CD4-positive, alpha-beta T cell treated with Interleukin-15 for 4 hours (primary cell): ENCODE measurements at places on chromosomes 5 and 9.
A peak's percentile ranks its signal among the peaks of the same experiment; 100 is the strongest.

- DNase-seq = no peak
These were observed 25.1 kb downstream of the ERGIC1 start for GRCh38 chr5:172858990-172859811.

GRCh38 chr9:36676778-36677485 is 104.2 kb downstream of the MELK start:
- no peak for DNase-seq

GRCh38 chr5:139961435-139962157 is 81.5 kb downstream of the NRG2 start:
- no peak for DNase-seq

DNA sequence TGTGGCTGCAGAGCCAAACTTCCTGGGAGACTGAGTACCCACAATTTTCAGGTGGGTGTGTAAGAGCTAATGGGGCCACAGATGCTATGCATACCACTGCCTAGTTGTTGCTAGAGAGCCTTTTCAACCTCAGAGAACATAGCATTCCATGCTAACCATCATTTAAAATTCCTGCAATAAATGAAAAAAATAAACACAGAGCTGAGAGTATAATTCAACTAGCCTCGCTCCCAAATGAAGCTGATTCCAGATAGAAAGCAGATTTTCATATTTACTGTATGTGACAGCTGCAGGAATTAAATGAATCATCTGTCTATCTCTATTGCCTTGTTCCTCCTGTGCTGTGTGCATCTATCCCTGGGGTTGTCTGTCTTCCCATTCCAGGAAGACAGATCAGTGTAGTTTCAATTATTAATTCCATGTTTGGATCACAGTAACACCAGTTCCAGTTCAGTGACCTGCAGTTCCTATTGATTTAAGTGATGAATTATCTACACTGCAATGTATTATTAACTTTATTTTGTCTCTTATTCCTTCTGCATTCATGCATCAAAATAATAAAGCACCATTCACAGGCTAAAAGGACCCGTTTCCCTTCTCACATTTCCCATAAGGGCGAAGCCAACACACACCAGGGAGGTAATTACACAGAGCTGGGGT is 324.5 kb downstream of the SLIT3 start:
- DNase-seq = no peak

DNA sequence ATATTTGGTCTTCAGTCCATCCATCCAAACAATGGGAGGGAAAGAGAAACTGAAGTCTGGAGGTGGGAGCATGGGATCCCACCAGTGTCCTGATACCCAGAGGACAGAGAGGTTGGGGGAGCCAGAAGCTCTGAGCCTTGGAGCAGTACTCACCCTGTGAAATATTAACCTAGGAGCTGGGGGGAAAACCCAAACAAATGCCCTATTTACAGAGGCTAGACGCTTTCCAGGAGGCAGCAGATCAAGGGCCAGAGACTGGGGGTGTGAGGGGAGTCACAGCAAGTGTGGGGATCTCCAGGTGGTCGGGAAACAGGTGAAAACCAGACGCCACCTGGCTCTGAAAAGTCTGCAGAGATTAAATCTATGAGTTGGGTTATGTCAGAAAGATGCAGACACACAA is 6.2 kb downstream of the ZER1 start:
- no peak for DNase-seq

GRCh38 chr5:132971483-132972435 is 8.3 kb upstream of the AFF4 start:
- DNase-seq = no peak

DNA sequence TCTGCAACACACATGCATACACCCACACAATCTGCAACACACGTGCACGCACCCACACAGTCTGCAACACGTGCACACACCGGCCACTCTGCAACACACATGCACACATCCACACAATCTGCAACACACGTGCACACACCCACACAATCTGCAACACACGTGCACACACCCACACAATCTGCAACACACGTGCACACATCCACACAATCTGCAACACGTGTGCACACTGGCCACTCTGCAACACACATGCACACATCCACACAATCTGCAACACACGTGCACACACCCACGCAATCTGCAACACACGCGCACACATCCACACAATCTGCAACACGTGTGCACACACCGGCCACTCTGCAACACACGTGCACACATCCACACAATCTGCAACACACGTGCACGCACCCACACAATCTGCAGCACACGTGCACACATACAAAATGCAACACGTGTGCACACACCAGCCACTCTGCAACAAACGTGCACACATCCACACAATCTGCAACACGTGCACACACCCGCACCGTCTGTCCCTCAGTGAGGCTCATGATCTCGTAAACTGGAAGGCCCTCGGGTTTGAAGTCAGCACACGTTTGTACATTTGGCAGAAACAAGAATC is 18.4 kb downstream of the PLEKHG4B start:
- DNase-seq = no peak

- no peak for DNase-seq
These were observed 1817.2 kb upstream of the CDH9 start for GRCh38 chr5:28855626-28856025.

DNA sequence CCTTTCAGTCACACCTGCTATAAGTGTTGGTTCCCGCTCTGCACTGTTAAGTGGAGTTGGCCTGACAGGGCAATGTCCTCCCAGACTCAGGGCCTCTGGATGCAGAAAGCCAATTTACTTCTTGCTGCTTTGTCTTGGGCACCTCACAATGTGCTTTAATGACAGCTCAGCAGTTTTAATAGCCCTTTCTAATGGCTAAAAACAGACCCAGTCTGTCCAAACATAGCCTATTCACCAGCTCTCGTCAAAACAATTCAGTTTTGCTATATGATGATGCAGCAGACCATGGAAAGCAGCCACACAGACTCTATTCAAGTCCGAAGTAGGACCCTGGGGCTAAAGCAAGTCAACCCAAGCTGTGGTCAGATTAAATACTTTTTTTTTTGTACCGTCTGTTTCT is 529.1 kb upstream of the SEMA6A start:
- no peak for DNase-seq

DNA sequence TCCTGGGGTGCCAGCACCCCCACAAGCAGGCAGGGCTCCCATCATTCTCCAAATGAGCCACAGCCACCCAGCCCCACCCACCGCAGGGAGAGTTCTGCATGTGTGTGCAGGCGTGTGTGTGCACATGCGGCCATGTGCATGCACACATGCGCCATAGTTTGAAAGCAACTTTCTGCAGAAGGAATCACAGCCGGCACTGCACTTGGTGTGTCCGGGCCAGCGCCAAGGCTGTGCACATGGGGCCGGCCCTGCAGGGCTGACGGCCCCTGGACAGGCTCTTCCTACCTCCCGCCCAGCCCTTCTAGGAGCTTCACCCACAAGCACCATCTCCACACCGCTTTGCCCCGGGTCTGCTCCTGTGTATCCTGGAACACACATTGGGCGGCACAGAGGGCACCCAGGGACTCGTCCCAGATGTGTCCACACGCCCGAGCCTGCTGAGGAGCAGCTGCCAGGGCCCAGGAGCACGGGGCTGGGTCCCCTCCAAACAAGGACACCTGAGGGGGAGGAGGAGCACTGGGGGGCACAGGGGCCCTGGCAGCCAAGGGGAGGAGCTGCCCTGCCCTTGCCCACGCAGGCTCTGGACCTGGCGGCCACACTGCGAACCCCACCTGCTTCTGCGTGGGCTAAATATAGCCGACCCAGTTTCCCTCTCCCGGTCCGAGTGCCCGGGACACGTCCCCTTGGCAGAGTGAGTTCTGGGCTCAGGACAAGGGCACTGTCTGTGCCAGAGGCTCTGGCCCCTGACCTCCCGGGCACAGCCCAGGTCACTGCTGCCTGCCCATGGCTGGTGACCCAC is 19.1 kb downstream of the TPPP start:
- DNase-seq = no peak

- no peak for DNase-seq
These were observed 106.1 kb downstream of the SH3TC2 start for GRCh38 chr5:148956477-148957385.

- DNase-seq = peak; percentile 50
These were observed 42.1 kb upstream of the STXBP1 start for GRCh38 chr9:127569886-127570401.

DNA sequence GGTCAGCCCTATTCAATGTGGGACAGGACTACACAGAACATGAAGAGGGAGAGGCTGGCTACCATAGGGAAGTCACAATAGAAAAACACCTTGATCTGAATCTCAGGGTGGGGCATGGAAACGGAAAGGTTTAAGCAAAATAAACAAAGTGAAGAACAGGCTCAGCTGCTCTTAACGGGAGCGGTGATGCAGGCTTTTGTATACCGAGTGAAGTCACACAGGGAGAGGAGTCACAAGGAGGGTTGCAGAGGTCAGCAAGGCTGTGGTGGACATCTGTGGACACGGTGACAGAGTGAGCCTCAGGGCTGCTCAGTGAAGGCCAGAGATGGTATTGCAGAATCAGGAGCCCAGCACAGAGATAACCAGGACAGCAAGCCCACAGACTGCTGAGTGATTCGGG is 30.6 kb upstream of the SEMA4D start:
- DNase-seq = no peak

DNA sequence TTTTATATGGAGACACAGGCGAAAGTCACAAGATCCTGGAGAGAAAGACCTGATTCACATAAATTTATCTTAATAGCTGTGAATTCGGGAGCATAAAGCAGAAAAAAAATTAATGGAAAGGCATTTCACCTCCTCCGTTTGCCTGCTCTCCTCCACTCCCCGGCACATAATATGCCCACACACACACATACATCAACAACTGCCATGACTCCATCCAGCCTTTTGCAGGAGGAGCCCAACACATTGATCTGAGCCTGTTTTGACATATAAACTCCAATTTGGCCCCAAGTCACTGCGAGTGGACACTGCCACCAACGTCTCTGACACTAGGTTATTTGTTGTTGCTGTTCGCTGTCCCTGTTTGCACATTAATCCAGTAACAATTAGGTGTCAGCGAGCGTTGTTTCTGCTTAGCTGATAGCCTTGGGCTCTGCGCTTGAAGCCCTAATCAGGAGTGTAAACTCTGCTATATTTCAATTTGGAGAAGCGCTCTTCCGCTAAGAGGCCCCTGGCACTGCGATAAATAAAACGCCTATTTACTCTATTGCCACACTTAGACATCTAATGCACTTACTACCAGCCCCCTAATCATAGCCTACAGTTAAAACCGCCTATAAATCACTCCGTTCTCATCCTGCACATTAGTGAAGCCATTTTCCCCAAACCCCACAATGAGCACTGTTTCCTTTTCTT is 195.8 kb upstream of the TBCA start:
- DNase-seq = no peak

GRCh38 chr9:134983074-134983473 is 65.4 kb upstream of the FCN1 start:
- DNase-seq = no peak
